ENCODE measurements at places on chromosomes 2 and 18.

DNA sequence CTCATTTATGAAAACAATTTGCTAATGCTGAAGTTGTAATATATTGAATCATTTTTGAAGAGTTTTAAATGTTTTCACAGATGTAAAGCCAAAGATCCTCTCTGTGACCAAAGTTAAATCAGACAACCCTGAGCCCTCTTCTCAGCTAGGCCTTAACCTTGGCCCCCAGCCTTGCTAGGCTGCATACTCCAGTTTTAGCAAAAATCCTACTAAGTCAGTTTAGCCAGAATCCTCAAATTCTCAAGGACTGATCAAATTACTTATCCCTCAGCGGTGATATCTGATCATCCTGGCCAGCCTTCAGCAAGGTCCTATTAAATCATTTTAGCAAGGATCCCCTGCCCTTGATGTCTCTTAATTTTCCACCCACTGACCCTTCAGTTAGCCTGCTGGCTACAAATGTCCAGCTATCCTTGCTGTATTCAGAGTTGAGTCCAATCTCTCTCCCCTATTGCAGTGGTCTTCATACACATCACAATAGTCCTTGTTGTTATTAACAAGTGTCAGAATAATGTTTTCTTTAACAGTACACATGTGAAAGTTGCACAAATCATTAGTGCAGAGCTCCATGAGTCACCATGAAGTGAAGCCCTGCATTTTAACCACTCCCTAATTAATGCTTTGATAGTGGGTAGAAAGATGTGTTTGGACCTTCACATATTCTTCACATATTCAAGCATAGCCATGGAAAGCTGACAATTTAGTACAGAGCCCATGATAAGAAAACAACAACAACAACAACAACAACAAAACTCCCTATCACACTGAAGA is 206.4 kb downstream of the NBAS start:
- no peak for DNase-seq

- DNase-seq: no peak
Observed at GRCh38 chr18:75275226-75275625, 64.6 kb downstream of the TSHZ1 start.

DNA sequence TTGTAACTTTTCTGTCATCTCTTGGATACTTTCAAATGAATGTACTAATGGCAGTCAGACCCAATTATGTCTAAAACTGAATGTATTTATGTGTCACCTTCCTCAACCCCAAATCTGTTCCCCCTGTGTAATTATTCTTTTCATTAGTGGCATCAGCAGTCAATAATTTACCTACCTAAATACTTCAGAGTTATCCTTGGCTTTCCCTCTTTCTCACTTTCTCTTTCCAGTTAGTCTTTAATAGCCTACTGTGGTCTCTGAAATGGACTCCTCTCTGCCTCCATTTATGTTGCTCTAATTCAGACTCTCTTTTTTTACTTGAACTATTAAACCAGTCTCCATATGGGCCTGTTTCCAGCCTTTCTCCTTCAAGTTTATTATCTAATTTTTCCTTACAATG is 21.0 kb downstream of the C18orf63 start:
- no peak for DNase-seq

DNA sequence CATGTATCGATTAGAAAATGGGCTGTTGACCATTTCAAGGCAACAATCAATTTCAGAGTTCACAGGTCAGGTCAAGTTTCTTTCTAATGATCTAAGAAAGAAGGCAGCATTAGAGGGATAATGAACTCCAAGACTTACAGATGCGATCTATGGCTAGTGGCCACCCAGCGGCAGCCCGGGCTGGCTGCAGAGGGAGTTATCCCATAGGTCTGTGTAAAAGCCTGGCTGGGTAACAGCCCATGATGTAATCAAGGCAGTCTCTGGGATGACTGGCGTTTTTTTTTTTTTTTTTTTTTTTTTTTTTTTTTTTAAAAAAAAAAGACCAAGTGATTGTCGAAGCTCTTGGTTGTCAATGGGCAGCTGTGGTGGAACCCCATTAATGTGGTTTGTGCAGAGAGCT is 171.1 kb upstream of the SKOR2 start:
- no peak for DNase-seq

DNA sequence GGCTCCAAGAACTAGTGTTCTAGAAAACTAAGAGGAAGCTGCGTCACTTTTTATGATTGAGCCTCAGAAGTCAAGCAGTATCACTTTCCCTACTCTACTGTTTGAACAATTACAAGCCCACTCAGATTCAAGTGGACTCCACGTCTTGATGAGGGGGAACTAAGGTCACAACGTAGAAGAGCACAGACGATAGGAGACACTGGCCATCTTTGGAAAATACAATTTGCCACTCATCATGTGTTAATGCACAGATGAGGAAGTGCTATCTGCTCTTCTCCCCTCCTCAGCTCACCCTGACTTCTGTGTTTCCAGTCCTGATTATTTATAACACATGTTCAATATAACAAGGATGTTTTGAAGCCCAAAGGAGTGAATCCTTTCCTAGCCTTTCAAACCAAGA is 76.1 kb upstream of the CYP1B1 start:
- DNase-seq: no peak

GRCh38 chr2:20539776-20540586 is 93.1 kb downstream of the RHOB start:
- no peak for DNase-seq

DNA sequence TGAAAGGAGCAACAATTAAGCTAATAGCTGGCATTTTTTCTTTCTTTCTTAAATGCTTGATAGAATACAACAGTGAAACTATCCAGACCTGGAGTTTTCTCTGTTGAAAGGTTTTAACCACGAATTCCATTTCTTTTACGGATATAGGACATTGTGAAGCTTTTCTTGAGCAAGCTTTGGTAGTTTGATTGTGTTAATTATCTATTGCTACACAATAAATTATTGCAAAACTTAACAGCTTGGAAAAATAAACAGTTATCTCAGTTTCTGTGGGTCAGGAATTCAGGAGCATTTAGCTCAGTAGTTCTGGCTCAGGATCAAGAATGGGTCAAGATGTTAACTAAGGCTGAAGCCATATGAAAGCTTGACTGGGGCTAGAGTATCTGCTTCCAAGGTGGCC is 11.7 kb downstream of the PHOSPHO2 start:
- no peak for DNase-seq

DNA sequence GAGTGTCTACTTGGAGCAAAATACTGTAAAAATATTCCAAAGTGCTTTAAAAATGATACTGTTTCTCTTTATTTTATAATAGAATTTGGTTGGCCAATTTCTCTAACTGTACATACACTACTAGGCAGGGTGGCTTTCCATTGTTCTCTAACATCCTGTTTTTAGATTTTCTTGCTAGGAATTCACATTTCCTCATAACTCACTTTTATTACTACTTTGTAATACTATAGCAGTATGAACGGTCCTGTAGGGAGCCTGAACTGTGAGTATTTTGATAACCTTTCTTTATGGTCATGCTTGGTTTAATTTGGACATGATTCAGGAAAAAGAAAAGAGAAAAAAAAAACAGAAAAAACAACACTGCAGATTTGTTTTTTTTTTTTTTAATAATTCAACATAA is 37.8 kb downstream of the GCG start:
- no peak for DNase-seq

GRCh38 chr2:238974081-238974480 is 126.2 kb downstream of the TWIST2 start:
- no peak for DNase-seq

GRCh38 chr2:207892716-207893402 is 123.2 kb upstream of the FZD5 start:
- no peak for DNase-seq

DNA sequence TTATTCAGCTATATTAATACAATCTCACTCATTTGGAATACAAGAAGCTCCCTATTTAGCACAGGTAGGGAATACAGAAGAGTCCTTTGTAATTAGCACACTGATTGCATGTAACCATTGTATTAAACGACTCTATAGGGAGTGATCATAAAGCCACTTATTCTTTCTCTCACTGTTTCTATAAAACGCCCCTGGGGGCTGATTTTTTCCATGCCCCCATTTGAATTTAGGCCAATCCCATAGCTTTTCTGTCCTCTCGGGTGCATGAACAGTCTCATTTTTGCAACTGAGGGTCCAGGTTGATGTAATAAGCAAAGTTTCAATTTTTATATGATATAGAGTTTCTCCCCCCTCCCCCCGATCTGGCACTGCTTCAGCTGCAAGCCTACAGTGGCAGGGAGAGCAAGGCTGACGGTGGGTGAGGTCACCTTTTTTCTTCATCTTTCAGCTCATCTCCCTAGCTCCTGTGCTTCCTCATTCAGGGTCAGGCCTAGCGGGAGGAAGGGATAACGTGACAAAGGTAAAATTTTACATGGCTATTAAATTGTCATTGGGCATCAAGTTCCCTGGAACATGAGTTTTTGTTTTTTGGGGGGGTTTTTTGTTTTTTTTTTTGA is 45.7 kb downstream of the GAD1 start:
- DNase-seq: no peak

DNA sequence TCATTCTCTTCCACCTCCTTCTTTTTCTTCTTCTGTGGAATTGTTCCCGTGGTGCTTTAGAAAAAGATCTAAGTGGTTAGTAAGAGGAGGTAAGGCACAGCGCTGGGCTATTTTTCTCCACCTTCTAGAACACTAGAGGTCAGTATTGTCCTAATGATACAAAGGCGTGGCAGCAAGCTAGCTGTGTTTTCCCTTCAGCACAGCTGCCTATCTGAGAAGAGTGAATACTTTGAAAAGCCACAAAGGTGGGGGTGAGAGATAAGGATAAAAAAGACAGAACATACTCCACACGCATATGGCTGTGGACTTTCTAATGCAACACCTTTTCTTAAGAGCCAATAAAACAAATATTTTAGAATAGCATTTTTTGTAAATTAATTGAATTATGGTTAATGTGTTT is 2.1 kb downstream of the CNTNAP5 start:
- DNase-seq: no peak

DNA sequence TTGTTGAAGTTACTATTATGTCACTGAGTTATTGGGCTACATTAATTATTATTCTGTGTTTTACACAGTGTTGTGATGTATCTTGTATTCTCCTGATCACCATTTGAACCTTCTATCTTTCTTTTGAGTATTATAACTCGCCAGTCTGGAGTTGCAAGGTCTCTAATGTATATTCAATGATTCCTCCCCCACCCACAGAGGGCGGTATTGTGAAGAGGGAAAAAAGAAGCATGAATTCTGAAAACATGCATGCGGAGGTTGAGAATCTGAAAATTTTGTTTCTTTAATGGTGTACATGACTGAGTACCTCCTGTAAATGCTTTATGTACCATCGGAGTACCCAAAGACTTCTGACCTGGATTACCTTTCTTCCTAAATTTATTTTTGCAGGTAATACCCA is 266.6 kb downstream of the NR4A2 start:
- no peak for DNase-seq

GRCh38 chr18:51523671-51524070 is 326.2 kb upstream of the MEX3C start:
- DNase-seq: no peak

GRCh38 chr18:23569299-23570063 is 16.8 kb downstream of the NPC1 start:
- no peak for DNase-seq

DNA sequence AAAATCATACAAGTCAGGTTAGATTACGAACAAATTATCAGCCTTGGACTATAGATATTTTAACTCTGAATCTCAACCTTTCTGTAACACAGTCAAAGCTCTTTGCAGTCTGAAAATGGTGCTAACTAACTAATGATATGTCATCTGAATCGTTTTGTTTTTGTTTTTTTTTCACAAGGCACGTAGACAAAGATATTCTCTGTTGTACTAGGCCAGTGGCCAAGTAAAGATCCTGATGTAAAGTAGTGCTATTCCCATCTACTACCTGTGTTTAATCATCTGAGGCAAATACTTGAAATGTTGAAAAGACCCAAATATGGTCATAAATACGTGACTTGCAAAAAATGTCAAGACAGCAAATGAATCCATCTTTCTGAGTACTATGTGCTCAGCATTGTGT is 65.7 kb downstream of the REL start:
- DNase-seq: no peak

GRCh38 chr18:55407774-55408535 is 180.0 kb downstream of the TCF4 start:
- no peak for DNase-seq

GRCh38 chr18:3889803-3890202 is 439.8 kb downstream of the TGIF1 start:
- no peak for DNase-seq

DNA sequence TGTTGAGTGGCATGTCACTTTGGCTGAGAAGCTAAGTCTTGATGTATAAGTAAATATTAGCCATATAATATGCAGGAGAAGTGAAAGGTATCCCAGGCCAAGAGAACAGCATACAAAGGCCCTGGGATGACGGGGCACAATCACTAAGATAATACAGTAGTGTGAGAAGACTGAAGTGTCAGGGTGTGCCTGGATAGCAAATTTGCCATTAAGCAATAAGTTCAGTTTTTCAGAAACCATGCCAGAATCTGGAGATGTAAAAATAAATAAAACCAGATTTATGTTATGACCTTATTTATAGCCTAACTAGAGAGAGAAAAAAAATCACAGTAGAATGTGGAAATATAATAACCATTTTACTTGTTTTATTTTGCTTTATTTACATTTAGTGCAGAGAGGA is 1858.7 kb upstream of the CELF4 start:
- DNase-seq: no peak

DNA sequence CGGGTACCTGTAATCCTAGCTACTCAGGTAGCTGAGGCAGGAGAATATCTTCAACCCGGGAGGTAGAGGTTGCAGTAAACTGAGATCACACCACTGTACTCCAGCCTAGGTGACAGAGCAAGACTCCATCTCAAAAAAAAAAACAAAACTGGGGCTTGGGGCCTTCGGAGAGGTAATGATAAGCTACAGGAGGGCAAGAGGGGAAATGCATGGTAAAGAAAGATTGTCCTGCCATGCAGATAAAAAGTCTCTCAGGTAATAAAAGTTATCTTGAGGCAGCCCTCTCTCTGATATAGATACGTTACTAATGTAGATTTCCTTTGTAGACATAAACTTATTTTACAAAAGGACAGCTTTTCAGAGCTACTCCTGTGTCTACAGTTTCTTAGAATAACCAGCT is 3.7 kb upstream of the RAB1A start:
- DNase-seq: no peak

- no peak for DNase-seq
Observed at GRCh38 chr2:167946441-167946841, 301.0 kb downstream of the STK39 start.

DNA sequence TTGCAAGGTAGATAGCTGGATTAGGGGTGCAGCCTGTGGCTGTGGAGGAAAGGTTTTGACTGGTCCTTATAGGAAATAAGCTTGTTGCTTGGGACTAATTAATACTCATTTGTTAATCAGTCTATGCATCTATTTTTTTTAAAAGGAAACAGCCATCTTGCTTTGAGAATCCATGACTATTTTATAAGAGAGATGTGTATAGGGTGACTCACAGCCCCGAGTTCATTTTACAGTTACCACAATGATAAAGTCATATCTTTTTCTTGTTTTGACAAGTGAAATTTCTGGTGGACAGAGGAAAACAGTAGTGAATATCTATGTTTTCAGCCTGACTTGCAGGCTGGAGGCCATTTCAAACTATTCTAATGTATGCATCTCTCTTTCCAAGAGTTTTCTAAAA is 193.5 kb upstream of the CCDC68 start:
- DNase-seq: no peak

GRCh38 chr18:80204142-80204541 is 43.2 kb downstream of the PARD6G start:
- DNase-seq: no peak

- no peak for DNase-seq
Observed at GRCh38 chr18:25281556-25281955, 70.4 kb downstream of the ZNF521 start.

GRCh38 chr2:192828947-192829346 is 634.2 kb upstream of the TMEFF2 start:
- no peak for DNase-seq

Measured in stimulated activated CD4-positive, alpha-beta T cell treated with anti-CD3 and anti-CD28 coated beads, Interleukin-12 subunit alpha, Interleukin-12 subunit beta, amount 100 ng/mL, for 48 hours (primary cell).